ENCODE measurements at places on chromosomes 2 and 18. TPM values are rescaled to one million over a fixed set of nuclear protein-coding genes. Genes with fewer than 3 reads are reported as not detected.

The TMX3 gene
- total RNA-seq, result 33.2 TPM

The HOXD12 gene
- total RNA-seq, result not detected

The ZAP70 gene
- 1.2 TPM for total RNA-seq

- no peak for DNase-seq
Observed at GRCh38 chr2:205543262-205543843, 138.9 kb upstream of the NRP2 start.

DNA sequence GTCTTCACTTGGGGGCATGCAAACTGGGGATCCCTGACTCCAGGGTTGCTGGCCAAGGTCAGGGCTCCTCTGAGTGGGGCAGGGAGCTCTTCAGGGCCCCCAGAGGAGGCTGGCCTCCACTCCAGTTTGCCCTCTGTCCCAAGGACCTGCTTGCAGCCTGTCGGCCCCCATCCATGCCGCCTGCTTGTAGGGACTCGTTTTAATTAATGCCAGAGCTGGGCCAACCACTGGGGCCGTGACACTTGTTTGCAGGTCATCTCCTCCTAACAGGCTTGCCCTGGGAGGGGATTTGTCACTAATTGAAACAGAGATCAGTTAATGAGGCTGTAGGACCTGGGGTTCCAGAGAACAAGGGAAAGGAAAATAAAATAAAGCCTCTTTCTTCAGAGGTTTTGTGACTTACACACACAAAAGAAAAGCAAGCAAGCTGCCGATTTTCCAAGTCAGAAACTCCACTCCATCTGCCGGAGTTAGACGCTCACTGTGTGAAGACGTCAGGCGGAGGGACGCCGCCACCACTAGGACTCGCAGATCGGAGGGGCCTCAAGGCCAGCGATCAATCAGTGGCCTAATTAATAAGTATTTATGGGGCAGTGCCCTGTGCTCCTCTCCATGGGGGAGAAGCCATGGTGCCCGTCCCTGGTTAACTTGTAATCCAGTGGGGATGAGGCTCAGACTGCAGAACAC is 75.9 kb downstream of the SFXN5 start:
- DNase-seq, result no peak

GRCh38 chr2:180905461-180905860 is 74.9 kb upstream of the UBE2E3 start:
- DNase-seq, result no peak

The LCT gene
- not detected for total RNA-seq

DNA sequence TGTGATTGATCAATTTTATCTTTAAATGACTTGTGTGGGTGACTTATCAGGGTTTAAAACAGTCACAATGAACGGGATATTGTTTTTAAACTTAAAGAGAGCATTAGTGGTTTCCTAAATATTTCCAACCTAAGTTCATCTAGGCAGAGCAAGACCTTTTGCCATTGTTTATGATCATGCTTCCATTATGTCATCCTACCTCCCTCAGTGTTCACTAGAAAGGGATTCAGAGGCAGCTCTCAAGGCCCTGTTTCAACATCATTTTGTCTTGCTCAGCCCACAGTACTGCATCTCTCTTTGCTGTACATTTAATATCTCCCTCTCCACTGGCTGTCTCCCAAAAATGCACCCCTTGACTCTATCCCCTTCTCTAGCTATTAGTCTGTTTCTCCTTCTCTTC is 21.5 kb upstream of the PELI1 start:
- no peak for DNase-seq

- DNase-seq, result no peak
Observed at GRCh38 chr18:24875286-24875685, 414.8 kb downstream of the HRH4 start.

- DNase-seq, result no peak
Observed at GRCh38 chr18:12155996-12156395, 62.4 kb downstream of the ANKRD62 start.

DNA sequence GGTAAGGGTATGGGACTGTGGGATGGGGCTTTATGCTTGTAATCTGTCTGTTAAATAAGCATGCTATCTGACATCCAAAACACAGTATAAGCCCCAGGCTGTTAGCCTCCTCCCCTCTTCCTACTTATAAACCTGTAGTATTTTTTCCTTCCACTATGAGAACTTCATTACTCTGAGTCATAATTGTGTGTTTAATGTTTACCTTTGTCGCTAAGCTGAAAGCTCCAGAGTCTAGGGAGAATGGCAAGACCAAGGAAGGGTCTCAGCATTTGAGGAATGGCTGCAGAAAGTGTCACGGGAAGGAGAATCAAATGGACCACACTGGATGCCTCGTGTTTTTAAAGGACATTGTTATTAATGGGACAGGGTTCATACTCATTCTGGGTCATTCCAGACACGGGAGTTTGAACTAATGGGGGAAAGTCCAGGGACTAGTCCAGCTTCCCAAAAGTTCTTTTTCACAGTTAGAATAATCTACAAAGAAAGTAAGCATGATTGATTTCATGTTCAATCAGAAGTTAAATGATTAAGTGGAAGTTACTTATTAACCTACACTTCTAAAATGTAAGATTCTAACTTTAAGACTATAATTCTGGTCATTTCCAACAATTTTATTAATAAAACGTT is 292.2 kb downstream of the AFF3 start:
- DNase-seq, result no peak

DNA sequence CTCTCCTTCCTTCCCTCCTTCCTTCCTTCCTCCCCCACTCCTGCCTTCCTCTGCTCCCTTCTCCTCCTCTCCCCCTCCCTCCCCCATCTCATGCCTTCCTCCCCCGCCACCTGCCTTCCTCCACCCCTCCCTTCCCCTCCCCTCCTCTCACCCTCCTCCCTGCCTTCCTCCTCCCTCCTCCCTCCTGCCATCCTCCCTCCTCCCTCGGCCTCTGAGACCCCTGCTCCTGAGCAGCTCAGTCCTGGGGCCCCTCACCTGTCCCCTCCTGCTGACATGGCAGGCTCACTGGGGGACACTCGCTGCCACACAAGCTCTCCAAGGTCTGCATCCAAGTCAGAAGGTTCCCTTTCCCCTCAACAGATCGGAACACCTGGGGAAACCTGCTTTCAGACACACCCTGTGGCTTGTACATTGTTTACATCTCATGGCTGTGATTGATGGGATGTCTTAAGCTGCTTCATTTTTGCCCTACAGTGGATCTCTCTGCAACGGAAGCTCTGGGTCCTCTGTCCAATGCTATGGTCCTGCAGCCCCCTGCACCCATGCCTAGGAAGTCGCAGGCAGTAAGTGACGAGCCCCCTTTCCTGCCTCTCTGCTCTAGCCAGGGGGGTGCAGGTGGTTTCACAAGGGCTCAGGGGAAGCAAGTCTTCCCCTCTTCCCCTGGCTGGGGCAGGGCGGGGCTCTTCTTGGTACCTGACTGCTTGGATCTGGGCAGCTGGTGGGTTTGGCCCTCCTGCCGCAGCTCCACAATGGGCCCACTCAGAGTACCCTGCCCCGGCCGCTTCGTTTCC is 22.9 kb downstream of the ITGB1BP1 start:
- no peak for DNase-seq

The SAG gene
- not detected for total RNA-seq

The ARHGAP28 gene
- total RNA-seq, result 2.1 TPM

The FASTKD2 gene
- total RNA-seq, result 32.3 TPM

The GULP1 gene
- 5.1 TPM for total RNA-seq

DNA sequence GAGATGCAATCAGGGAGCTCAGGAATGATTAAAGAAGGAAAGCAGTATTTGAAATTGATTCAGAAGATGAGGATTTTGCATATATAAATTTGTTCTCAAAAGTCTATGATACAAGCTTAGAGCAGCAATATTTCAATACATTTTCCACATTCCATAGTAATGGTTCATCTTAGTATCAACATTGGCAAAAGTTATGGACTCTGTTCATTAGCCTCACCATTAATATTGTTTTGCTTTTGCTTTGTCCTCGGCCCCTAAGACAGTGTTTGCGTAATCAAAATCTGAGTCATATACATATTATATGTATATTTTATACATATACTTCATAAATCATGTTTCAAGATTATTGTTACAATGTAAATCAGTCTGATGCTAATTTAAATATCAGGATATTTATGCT is 176.6 kb downstream of the CNTNAP5 start:
- no peak for DNase-seq

DNA sequence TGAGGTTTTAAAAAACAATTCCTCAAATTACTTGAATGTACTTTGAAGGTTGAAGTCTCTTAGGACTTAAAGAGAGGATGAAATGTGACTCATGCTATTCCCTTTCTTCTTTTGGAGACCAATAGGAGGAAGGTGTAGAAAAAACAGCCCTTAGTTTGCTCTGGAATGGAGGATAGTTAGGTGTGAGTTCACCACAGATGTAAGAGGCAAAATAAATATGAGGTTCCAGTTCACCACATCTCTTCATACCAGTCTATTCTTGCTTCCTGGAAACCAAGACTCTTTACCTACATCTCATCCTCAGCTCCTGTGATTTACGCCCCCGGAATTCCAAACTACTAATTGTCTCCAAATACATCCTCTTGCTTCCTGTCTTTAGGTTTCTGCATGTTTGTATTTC is 77.5 kb upstream of the TTC21B start:
- DNase-seq, result no peak

GRCh38 chr18:59323931-59324622 is 5.6 kb upstream of the CPLX4 start:
- DNase-seq, result no peak

The ALLC gene
- total RNA-seq, result not detected

DNA sequence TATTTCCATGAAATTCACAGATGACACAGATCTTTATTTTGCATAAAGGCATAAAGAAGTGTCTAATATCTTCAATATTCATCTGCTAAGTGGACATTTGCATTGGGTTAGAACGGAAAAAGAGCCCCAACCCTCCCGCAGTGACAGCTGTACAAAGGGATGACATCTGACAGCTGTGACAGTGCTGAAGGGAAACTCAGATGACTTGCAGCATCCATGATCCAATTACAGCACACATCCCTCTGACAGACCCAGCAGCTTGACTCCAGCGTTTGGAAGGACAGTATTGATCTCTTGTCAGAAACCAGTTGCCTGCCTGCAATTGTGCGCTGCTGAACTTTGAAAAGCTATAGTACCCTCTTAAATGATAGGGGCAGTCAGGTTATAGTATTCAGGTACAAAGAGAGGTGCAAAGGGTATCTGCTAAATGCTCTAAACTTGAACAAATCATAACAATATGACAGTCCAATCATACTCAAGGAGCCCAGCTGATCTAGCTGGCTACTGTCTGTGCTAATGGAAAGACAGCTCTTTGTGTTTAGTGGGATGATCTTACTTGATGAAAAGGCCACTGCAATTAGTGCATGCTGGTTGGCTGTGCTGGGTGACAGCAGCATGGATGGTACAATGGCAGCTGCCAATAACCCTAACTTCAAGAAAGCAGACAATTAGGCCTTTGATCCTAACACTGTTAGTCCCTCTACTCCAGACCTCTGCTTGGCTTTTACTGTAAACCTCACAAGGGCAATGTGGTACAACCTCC is 599.2 kb downstream of the NR4A2 start:
- DNase-seq, result no peak

The TTR gene
- not detected for total RNA-seq

DNA sequence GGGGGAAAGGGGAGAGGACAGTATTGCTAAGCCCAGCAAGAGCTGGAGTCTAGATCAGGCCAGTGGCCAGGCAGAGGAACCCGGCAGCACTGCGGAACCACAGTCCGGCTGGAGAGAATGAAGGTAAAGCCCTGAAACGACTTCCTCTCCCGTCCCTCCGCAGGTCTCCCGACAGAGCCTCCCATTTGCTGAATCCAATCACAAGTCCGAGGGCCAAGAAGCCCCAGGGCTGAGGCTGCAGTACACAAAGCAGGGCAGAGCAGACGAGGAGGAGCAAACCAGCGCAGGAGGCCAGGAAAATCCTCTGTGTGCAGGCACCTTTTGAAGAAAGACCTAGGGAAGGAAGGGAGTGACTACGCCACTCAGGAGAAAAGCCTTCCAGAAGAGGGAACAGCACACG is 104.4 kb downstream of the OSBPL1A start:
- no peak for DNase-seq

- DNase-seq, result no peak
Observed at GRCh38 chr2:138279871-138280270, 221.7 kb upstream of the SPOPL start.

GRCh38 chr18:35430721-35431373 is 53.7 kb upstream of the ZNF396 start:
- no peak for DNase-seq

The ASB18 gene
- total RNA-seq, result 44.4 TPM

GRCh38 chr2:102335871-102336366 is 19.7 kb upstream of the IL18R1 start:
- no peak for DNase-seq

GRCh38 chr2:10278763-10279471 is 23.8 kb upstream of the HPCAL1 start:
- peak; percentile 63 for DNase-seq

GRCh38 chr2:238947920-238948710 is 100.2 kb downstream of the TWIST2 start:
- peak; percentile 62 for DNase-seq

GRCh38 chr2:216787851-216788540 is 71.9 kb downstream of the TNP1 start:
- no peak for DNase-seq

The CCDC150 gene
- 1.5 TPM for total RNA-seq

The GTF2A1L gene
- 0.75 TPM for total RNA-seq

GRCh38 chr18:44896846-44897245 is 216.2 kb downstream of the SETBP1 start:
- no peak for DNase-seq

DNA sequence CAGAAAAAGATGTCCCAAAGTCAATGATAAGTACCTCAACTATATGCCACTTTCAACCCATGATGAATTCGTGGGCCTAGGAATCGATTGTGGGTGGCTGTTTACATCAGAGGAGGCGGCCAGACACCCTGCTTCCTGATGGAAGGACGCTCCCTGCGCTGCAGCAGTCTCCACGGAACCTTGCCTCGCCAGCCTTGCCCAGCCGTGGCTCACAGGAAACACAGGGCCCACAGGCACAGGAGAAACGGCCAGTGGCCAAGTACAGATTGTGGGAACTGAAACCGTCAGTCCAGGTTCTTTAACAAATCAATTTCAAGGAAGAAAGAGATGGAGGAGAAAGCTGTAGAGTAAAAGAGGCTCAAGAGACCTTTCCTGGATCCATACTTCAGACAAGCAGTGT is 101.5 kb upstream of the NFATC1 start:
- DNase-seq, result no peak

GRCh38 chr2:854460-854859 is 96.2 kb upstream of the SNTG2 start:
- DNase-seq, result no peak

The TEX44 gene
- not detected for total RNA-seq

- no peak for DNase-seq
Observed at GRCh38 chr18:6731222-6731596, 1.7 kb downstream of the ARHGAP28 start.

GRCh38 chr2:31859959-31860358 is 150.8 kb downstream of the MEMO1 start:
- no peak for DNase-seq
